Cardiac septum (tissue), 1 donor: ENCODE measurements at places on chromosomes 11 and 22. TPM values are rescaled to one million over a fixed set of nuclear protein-coding genes. Genes with fewer than 3 reads are reported as not detected.

DNA sequence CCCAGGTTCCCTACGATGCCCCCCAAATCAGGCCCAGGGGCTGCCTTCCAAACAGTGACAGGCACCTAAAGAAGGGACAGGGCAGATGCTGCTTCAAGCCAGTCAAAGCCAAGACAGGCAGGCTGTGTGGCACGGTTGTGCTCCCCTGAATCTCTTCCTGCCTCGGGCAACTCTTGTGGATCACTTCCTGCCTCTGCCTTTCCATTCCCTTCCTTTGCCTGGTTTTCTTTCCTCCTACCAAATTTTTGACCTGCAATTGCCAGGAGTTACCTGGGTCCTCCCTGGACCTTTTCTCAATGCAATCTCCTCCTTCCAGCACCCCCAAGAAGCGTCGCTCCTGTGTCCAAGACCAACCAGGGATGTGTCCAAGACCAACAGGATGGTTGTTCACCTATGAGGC, 5.5 kb downstream of the C11orf16 start:
- no peak for DNase-seq

DNA sequence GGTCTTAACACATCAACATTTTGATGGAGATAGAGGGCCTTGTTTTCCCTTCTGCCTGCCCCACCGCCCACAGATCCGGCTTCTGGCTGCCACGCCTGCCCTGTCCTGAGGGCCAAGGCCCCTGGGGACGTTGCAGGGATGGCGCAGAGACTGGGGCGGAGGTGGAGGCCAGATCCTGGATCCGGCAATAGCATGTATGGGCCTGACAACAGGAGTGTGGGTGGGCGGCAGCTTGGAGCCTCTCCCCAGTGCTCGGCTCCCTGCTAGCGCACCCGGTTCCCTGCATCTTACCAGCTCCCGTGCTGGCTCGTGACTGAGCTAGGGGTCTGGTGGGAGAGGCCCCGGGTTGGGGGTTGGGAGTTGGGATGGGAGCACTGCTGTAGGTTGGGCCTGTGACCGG, 95.6 kb downstream of the ZBTB16 start:
- no peak for DNase-seq

GRCh38 chr11:44654596-44654995, 72.2 kb upstream of the TSPAN18 start:
- no peak for DNase-seq

GRCh38 chr11:76323804-76324203, 57.1 kb downstream of the THAP12 start:
- no peak for DNase-seq

DNA sequence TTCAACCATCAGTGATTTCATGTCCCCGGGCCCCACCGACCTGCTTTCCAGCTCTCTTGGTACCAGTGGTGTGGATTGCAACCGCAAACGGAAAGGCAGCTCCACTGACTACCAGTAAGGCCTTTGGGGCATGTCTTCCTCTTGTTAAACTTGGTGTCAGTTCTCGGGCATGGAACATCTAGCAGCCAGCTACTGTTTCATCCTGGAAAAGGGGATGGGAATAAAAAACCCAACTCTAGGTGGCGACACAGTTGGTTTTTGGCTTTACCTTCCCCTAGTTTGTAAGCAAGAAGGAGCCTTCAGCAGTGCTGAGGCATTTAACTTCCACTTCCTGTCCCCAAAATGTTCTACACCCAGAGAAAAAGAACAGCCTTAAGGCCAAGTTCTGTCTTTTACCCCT, 76.7 kb downstream of the BMAL1 start:
- DNase-seq: no peak

DNA sequence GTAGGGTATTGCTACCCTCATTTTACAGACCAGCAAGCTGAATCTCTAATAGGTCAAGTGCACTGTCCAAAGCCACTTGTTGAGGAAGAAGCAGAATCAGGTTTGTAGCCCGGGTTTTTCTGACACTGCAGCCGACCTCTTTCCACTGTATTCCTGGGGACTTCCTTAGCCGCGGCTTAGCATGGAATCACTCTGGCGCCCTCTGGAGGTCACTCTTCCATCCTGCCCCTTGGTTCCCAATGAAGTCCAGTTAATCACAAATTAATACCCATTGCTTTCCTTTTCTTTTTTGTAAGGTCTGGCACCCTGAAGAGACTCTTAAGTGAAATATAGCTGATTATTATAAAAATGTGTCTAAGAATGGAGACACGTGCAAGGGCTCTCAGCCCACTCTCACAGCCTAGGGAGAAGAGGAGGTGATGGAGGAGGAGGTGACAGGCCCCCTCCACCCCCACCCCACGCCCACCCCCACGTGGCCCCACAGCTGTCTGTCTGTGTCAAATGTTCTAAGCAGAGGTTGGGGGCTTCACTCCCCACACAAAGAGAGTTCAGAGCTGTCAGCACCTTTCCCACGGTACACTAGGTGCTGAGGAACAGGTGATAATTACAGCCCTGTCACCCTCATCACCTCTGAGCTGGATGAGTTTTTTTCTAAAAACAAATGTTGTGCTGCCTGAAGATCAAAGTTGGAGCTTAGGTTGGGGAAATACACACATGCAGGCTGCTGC, 57.7 kb upstream of the DRD2 start:
- DNase-seq: no peak

DNA sequence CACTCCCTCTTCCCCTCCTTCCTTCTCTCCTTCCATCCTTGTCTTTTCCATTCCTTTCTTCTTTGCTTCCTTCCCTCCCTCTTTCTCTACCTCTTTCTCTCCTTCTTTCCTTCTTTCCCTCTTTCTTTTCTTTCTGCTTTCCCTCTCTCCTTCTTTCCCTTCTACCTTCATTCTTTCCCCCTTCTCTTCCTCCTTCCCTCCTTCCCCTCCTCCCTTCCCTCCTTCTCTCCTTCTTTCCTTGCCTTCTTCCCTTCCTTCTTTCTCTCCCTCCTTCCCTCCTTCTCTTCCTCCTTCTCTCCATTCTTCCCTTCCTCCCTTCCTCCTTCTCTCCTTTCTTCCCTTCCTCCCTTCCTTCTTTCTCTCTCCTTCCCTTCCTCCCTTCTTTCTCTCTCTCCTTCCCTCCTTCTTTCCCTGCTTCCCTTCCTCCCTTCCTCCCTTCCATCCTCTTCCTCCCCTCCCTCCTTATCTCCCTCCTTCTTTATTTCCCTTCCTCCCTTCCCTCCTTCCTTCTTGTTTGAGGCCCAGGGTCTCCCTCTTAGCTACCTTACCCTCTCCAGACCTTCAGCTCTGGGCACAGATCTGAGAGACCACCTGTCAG, 77.0 kb downstream of the BUD13 start:
- no peak for DNase-seq

DNA sequence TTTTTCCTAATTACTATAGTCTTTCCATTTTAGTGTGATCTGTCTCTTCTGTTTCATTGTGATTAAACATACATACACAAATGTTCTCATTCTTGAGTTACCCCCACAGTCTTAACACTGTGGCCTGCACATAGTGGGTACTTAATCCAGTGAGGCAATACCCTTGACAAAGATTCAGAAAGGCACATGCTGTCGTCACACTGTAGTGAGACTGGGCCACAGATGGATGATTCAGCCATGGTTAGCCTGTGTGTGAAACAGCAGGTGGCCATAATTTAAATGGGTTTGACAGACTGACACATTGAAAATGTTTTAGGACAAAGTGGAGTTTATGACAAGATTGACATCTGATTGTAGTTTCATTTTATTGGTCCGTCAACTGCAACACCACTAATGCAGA, 313.1 kb downstream of the C11orf87 start:
- no peak for DNase-seq

DNA sequence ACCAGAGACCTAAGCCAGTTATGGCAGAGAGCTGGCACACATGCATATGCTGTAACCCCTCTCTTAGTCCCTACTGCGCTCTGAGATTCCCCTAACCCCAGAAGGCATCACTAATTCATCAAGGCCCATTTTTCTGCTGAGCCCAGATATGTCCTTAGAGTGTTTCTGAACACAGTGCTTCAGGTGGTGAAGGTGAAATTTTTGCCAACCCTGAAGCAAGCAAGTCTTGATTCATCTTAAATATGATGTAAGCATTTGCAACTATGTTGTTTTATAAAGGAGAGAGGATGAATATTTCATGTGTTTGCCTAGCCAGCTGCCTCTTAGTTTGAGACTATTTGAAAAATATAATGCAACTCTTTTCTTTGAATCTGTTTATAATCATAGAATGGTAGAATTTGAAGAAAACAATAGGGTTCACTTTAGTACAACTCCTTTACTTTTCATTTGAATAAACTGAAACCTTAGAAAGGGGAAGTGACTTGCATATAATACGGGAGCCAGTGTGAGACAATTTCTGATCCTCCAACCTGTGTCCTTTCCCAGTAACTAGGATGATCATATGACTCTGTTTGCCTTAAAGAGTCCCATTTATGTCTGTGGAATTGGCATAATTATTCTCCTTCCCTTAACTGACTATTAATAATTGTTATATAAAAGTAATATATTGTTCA, 194.3 kb upstream of the MTNR1B start:
- DNase-seq: no peak

DNA sequence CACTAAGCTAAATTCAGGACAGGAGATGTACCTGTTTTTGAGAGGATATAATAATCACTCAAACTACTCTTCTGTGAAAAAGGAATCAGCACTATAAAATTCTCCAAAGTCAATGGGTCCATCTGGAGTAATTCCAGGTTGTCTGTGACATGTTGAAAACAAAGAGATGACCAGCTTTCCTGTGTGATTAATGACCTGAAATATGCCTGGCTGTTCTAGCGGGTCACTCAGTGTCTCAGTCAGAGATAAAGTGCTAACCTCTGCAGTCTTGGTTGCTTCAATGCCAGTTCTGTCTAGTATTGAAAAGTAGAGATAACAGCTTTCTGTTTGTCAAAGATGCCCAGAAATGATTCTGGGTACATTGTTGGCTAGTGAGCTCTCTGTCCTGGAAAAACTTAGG, 722.6 kb upstream of the TENM4 start:
- DNase-seq: no peak

DNA sequence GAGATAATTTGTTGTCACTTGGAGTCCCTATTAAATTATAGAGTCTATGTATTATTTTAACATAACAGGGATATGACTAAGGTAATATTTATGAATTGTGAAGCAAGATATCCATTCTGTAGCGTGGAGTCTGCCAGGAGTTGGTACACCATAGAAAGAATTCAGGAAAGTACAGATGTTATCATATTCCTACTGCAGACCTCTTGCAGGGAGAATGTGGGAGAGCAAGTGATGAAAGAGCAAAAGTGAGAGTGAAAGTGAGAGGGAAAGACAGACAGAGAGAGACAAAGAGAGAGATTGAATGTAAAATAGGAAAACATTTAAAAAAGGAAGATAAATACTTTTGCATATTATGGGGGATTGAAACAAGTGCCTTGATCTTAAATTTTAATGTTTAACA, 468.8 kb downstream of the CNTN5 start:
- DNase-seq: no peak

- DNase-seq: no peak
Measured at GRCh38 chr11:35323076-35323868, 96.1 kb downstream of the SLC1A2 start.

DNA sequence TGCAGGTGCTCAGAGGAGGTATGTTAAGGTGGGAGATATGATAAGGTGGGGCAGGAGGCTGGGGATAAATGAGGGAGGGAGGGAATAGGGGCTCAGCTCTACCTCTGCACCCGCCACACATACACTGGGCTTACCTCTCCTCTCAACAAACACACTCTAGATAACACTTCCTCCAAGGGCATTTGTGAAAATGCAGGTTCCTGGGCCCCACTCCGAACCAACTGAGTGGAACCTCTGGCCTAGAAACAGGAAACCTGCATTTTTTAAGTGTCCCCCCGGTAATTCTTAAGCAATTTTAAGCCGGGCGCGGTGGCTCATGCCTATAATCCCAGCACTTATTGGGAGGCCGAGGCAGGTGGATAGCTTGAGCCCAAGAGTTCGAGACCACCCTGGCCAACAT, 46.5 kb upstream of the CD5 start:
- DNase-seq: no peak

DNA sequence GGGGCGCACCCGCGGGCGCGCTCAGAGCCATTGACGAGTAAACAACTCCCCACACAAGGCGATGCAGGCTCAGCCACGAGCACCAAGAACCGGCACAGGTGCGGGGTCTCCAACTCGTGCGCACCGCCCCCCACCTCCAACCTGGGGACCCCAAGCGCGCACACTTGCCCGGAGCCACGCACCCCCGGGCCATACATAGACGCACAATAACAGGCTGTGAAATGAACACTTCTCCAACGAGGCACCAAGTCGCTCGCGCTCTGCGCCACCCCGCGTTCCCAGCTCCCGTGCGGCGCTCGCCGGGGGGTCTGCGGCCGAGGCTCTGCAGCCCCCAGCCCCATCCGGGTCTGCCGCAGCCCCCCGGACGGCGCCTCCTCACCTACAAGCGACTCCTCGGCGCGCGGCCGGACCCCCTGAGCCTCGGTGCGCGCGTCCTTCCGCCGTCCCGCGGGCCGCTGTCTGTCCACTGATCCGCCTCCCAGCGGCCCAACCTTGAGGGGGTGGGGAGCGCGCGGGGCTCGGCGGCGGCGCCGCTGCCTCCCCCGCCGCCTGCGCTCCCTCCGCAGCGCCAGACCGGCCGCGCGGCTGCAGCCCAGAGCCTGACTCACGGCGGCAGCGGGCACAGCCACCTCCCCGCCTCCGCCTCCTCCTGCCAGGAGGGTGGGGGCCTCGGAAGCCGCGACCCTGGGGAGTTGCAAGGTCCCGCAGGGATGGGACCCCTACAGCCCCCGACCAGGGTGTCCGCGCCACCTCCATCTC, 1.6 kb downstream of the IFITM10 start:
- DNase-seq: no peak

DNA sequence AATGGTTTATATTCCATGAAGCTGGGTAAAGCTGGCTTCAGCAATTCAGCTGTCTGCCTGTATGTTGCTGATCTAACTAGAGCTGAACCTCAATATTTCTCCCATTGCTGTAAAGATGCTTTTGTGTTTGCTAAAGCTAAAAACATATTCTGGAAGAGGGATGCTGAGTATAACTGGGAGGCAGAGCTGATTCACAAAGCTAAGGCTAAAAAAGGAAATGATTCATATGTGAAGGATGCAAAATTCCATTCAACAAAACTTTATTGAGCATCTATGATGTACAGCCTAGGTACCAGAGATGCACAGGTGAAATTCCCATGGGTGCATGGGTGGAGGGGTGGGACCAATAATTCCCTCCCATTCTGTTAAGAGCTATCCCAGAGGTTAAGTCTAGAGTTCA, 193.9 kb downstream of the KIF18A start:
- DNase-seq: no peak

GRCh38 chr11:73034331-73034730, 107.8 kb downstream of the FCHSD2 start:
- DNase-seq: no peak

- DNase-seq: no peak
Measured at GRCh38 chr11:104784684-104785460, 113.4 kb downstream of the CASP12 start.

GRCh38 chr11:12725863-12726682, 51.9 kb downstream of the TEAD1 start:
- DNase-seq: no peak

GRCh38 chr11:11514246-11514645, 107.6 kb downstream of the GALNT18 start:
- no peak for DNase-seq

Gene BAIAP2L2
- 0.24 TPM for total RNA-seq

Gene ELFN2
- 0.03 TPM for total RNA-seq

Gene CADM1
- total RNA-seq: 36.0 TPM

Gene MMP1
- 0.11 TPM for total RNA-seq

Gene NCR3LG1
- 2.0 TPM for total RNA-seq

Gene KDM4D
- 0.83 TPM for total RNA-seq

Gene C11orf16
- total RNA-seq: not detected

Gene MIAT
- 1.3 TPM for total RNA-seq
